ENCODE measurements at places on chromosomes 1 and 21. TPM values are rescaled to one million over a fixed set of nuclear protein-coding genes. Genes with fewer than 3 reads are reported as not detected.

The FAM72D gene
- total RNA-seq: not detected

The AMY1B gene
- 0.17 TPM for total RNA-seq

- DNase-seq: no peak
Measured at GRCh38 chr1:55362558-55362957, 147.4 kb upstream of the USP24 start.

- DNase-seq: no peak
Measured at GRCh38 chr1:33516428-33516827, 44.0 kb downstream of the ZSCAN20 start.

The NR5A2 gene
- total RNA-seq: 2.3 TPM

DNA sequence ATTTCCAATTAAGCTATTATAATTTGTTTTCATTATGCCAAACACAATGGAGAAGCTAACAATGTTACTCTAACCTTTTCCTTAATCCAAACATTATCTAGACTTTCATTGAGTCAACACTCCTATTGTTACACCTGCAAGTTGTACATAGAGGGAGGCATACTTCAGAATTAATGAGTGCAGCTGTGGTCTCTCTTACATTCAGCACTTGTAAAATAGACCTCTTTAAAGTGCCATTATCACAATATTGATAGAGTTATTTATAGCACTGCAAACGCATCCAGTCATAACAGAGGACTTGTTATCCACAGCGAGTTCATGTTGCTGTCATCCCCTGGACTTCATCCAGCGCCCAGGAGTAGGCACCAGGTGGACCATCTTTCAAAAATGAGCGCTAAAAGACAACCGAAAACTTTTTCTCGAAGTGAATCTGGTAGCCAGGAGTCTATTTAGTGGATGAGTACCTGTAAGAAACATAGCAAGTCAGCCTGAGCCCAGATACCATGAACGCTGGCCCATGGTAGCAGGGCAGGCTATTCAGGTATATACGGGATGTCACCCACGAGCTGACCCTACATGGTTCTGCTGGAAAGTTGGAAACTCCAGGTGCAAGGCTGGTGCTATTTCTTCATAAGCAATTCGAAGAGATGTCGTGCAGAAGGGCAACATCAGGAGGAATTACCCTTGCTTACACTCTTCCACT, 70.6 kb upstream of the NFIA start:
- no peak for DNase-seq

The CAPN9 gene
- total RNA-seq: not detected

- DNase-seq: no peak
Measured at GRCh38 chr1:28111157-28111556, 22.7 kb upstream of the EYA3 start.

The ZNF648 gene
- not detected for total RNA-seq

The HAPLN2 gene
- 2.8 TPM for total RNA-seq

Measured in esophagus muscularis mucosa (tissue), 4 donors.